ENCODE measurements at places on chromosomes 1 and 21.
A peak's percentile ranks its signal among the peaks of the same experiment; 100 is the strongest.

DNA sequence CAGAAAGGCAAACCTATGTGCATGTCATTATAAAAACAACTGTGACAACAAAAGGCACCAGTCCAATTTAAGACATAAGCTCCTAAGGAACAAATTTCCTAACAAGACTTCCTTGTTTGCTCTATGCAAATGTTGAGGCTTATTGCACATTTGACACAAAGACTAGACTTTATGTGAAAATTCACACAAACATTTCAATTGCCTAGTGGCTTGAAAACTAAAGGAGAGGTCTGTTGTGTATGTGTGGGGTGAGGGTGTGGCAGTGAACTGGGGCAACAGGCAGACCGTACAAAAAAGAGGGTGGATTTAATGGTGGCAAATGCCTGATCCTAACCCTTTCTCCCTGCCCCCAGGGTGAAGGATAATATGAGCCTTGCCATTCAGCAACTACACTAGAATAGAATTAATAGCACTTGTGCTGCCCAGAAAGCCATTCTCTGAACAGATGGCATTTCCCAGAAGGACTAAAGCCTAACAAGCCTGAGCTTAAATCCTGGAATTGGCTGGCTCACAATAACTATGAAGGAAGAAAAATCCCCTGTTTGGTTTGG lies 73.9 kb downstream of the GLUL start:
- H3K36me3 ChIP-seq, result no peaks in the 10 kb centered on the region
- H3K4me1 ChIP-seq, result no peaks in the 10 kb centered on the region
- peak; percentile 57 for DNase-seq

DNA sequence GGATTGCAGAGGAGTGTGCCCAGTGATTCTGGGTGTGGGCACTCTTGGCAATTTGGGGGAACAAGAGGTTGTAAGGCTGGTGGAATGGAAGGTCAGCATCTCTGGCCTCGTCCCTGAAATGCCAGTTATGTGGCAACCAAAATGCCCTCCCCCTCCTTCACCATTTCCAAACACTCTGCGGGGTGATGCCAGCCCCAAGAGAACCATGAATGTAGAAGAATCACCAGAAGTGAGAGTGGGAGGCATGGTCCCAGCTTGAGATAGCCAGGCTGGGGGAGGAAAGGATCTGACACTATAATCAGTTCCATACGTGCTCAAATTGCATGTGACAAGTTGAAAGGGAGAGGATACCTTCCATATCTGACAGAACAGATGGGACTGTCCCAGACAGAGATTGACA lies 88.7 kb upstream of the EDN2 start:
- no peaks in the 10 kb centered on the region for H3K27me3 ChIP-seq
- H3K36me3 ChIP-seq, result no peaks in the 10 kb centered on the region
- H3K4me1 ChIP-seq, result peaks cover 8% of the 10 kb centered on the region
- DNase-seq, result no peak

DNA sequence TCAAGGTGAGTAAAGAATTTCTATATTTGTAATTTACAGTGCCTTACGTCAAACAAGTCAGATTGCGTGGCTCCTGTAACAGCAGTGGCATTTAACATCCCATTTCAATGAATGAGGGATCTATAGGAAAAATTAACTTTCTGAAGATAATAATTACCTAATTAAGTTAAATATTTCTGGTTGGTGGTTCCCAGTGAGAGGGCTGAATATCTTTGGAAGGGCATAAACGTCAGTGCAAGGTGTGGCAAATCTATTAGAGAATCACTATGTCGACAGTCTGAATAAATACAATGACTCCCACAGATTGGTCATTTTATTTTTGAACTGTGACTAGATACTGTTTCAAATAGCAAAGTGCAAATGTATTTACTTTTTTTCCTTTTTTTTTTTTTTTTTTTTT lies 80.0 kb downstream of the S1PR1 start:
- peaks cover 2% of the 10 kb centered on the region for H3K4me1 ChIP-seq
- no peak overlapping the region for H3K4me3 ChIP-seq
- H3K27ac ChIP-seq, result no peak overlapping the region
- no peaks in the 10 kb centered on the region for H3K36me3 ChIP-seq
- no peak for DNase-seq
- H3K27me3 ChIP-seq, result no peaks in the 10 kb centered on the region

DNA sequence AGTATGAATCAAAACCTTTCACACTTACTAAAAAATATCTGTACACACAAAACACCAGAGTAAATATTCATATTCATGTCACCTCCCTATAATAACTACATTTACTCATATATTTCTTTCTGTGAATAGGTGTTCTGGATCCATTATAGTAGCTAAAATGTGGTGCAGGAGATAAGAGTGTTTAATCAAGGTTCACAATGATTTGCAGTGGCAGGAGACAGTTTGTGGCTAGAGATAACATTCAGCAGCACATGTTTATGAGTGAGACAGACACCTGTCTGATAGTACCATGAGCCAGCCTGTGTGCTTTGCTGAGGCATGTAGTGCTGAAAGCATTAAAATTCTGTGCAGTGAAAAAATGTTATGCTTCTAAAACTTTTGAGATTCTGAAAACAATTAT lies 410.3 kb downstream of the SRGAP2C start:
- H3K4me1 ChIP-seq, result no peaks in the 10 kb centered on the region
- no peak for DNase-seq
- H3K27ac ChIP-seq, result no peak overlapping the region
- no peak overlapping the region for H3K4me3 ChIP-seq
- no peaks in the 10 kb centered on the region for H3K36me3 ChIP-seq

GRCh38 chr21:16573578-16573977 lies 843.8 kb downstream of the USP25 start:
- H3K27me3 ChIP-seq, result no peaks in the 10 kb centered on the region
- H3K4me3 ChIP-seq, result no peak overlapping the region
- H3K4me1 ChIP-seq, result no peaks in the 10 kb centered on the region

All from spinal cord (tissue), 10 donors.